GM18507 (cell line): ENCODE measurements at places on chromosomes 5 and 9.

GRCh38 chr9:78574354-78575045, 277.6 kb downstream of the PSAT1 start:
- no peak for DNase-seq

- DNase-seq: no peak
These were observed 21.4 kb upstream of the SPARC start for GRCh38 chr5:151708126-151708525.

DNA sequence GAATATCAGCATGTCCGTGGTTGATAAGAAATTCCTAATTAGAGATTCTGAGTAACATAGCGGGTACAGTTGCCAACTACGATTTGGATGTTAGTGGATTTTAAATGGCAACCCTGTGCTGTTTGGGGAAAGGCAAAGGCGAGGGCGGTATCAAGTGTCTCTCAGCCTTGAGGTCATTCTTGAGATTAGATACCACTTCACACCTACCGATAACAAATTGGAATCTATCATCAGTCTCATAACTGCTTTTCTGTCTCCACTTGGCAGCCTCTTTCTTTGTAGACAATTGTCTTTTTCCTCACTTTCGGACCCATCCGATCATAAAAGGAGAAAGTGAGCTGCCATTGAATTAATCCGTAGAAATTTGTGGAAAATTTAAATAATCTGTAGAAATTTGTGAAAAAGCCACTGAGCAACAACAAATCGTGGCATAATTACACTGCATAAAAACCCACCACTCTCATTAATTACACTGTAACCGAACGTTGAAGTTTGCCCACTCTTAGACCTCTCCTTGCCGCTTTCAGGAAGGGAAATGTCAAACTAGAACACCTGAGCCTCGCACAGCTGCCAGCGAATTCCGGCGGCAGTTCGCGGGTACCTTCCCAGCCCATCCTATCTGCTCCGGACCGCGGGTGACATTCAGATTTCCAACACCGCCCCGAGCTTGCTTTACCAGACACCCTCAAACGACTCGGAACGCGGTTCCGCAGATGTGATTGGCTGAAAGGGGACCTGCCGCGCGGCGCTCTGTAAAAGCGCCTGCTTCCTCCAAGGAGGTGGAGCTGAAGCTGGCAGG, 849 bp upstream of the RGMB start:
- no peak for DNase-seq

- DNase-seq: no peak
These were observed 212.6 kb downstream of the ARHGAP26 start for GRCh38 chr5:142982821-142983200.

GRCh38 chr9:130871395-130872062, 25.1 kb downstream of the QRFP start:
- DNase-seq: no peak

DNA sequence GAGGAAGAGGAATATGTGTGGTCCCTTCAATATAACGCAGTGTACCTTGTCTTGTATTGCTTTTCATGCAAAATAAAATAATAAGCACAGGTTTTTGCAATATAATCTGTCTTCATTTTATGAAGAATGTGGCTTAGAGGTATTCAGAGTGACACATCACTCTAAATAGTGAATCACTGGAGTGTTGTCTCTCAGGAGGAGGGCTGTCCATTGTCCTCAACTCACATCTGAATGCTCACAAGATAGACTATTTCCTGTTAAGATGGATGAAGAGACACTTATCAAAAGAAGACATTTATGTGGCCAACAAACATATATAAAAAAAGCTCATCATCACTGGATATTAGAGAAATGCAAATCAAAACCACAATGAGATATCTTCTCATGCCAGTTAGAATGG, 1147.5 kb upstream of the C9orf72 start:
- DNase-seq: no peak

- no peak for DNase-seq
These were observed 23.0 kb downstream of the SPARC start for GRCh38 chr5:151663617-151664293.

GRCh38 chr9:130023144-130023787, 19.7 kb downstream of the FNBP1 start:
- DNase-seq: no peak

DNA sequence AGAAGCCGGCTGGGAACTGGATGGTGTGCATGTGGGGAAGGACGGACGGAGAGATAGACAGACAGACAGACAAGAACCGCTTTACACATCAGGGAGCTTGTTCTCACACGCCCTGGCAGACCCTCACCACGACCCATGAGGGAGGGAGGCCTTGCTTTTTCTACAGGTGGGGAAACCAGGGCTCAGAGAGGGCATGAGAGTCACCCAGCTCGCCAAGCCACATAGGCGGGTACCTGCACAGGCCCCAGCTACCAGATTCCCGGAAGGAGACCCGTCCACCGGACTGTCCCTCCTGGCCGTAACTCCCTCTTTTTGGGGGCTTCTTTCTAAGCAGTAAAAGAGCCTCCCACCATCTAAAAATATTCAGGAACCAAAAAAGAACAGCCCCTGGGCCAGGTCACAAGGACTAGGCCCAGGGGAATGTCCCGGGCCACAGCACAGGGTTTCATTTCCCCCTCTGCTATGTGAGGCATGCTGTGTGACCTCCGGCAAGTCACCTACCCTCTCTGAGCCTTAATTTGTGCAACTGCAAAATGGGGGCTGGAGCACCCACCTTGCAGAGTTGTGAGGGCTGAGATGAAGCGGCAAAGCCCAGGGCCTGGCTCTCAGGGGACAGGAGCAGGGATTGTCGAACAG, 84.4 kb upstream of the SARDH start:
- peak; percentile 61 for DNase-seq

- DNase-seq: no peak
These were observed 55.4 kb upstream of the CTNNA1 start for GRCh38 chr5:138697720-138698360.

DNA sequence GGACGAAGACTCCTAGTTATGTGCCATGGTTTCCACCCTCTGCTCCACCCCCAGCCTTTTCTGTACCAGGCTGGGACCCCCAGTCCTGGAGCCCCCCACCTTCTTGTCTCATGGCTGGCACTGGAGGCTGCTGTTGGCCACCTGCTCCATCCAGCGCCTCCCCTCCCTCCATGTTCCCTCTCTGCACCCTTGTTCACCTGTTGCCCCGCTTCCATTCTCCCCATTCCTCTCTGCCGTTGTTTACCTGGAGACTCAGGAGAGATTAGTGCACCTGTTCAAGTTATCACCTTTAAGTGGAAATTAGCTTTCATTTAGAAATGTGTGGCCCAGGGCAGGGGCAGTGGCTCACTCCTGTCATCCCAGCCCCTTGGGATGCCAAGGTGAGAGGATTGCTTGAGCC, 7.2 kb downstream of the NTMT1 start:
- DNase-seq: no peak

DNA sequence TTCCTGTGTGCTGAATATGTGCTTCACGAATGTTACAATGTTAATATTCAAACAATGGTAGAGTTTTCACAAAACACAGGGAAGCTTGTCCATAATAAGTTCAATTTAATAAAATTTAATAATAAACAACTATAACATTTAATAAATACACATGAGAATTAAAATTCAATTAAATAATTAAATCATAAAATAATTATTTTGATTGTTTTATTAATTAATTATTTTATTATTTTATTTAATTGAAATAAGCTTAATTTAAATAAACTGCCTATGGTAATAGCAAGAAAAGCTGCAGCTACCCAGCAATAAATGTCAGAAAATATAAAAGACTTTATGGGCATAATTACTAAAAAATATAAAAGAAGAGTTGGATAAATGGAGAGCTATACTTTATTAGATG, 149.0 kb upstream of the NFIB start:
- DNase-seq: no peak

- no peak for DNase-seq
These were observed 358.4 kb downstream of the ARRDC3 start for GRCh38 chr5:91024727-91025126.

DNA sequence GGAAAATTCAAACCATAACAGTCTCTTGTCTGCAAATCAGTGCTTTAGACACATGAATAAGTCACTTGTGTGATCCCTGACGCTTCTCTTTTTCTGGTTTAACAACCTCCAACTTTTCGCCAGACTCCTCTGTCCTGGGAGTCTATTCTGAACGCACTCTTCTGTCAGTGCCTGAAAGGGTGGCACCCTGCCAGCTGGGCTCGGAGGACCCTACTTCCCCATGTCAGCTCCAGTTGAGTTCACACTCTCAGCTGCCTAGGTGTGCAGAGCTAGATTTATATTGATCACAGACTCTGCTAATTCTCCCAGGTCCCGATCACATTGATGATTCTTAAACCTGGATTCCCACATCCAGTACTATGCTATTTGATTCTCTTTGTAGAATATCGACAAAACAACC, 649.1 kb downstream of the BNC2 start:
- DNase-seq: no peak

- DNase-seq: no peak
These were observed 339.0 kb upstream of the KIF2A start for GRCh38 chr5:61966997-61967396.

DNA sequence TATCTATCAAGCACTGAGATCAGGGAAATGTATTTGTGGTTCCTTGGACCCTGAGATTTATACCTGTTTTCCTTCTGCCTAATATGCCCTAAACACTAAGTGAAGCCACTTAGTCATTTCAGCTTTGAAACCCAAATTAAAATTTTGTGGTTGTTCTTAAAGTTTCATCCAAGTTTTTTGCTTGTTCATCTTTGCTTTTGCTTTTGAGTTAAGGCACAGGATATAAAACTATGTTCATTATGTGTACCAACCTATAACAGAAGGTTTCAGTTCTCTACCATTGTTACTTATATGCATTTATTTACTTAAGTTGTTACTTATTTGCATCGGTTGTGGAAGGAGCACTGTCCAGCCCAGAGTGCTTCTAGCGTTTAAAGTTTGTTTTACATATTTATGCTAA, 382.3 kb downstream of the PTPRD start:
- no peak for DNase-seq

- DNase-seq: no peak
These were observed 126.0 kb downstream of the SUSD1 start for GRCh38 chr9:112048924-112049691.

- no peak for DNase-seq
These were observed 77.9 kb downstream of the SEMA4D start for GRCh38 chr9:89419978-89420394.

DNA sequence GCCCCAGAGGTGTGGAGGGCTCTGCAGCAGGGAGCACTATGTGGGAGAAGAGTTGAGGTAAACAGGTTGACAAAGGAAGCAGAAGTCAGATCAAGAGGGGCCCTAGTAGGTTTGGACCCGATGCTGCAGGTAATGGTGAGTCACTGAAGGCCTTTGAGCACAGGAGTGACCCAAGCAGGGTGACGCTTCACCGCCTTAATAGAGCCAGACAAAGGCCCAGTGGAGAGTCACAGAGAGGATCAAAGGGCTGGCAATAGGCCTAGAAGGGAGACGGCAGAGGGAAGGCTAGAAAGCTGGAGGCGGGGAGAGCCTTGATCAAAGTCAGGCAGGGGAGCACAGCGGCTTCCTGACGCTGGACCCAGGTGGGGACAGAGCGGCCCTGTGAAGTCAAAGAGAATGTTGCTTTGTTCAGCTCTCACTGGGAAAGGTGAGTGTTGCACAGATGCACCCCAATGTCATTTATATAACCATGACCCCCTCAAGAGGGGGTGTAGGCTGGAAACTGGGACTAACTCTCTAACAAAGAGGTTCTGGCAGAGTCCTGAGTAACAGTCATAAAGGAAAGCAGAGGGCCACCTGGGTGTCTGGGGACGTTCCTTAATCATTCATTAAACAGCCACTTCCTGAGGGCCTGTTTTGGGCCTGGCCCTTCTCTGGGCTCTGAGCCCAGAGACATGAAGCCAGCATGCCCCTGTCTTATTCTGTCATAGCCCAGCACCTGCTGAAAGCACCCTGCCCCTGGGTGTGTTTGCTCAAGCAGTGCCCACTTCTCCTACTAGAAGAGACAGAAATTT, 9.8 kb upstream of the CPLX2 start:
- no peak for DNase-seq

GRCh38 chr5:6773342-6774035, 60.3 kb downstream of the TENT4A start:
- no peak for DNase-seq

GRCh38 chr5:73365301-73365853, 83.2 kb downstream of the FOXD1 start:
- DNase-seq: no peak
